ENCODE measurements at places on chromosomes 4 and X.

DNA sequence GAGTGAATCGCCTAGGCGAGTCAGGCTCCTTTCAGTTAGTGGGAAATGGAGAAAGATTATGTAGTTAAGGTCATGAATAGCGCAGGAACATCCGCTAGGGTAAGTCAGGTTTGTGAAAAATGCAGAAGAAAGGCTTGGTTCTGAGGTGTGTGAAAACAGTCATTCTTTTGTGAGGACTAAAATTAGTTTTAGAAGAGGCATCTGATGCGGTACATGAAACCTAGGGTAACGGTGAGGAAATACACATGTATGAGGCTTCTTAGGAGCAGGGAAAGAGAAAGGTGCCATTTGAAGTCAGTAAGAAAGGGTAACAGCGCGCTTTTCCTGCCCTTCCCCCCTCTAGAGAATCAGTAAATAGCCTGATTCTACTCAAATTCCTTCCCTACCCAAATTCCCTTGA lies 570 bp upstream of the RNF128 start:
- no peak for DNase-seq
- H3K36me3 ChIP-seq = no peaks in the 10 kb centered on the region
- H3K4me1 ChIP-seq = no peaks in the 10 kb centered on the region
- peak overlapping the region; percentile 86 for H3K27ac ChIP-seq
- no peaks in the 10 kb centered on the region for H3K27me3 ChIP-seq

GRCh38 chr4:24655971-24656370 lies 71.6 kb upstream of the DHX15 start:
- peaks cover 4% of the 10 kb centered on the region for H3K4me1 ChIP-seq
- H3K27ac ChIP-seq = no peak overlapping the region
- no peaks in the 10 kb centered on the region for H3K36me3 ChIP-seq

GRCh38 chr4:14110407-14110806 lies 482.9 kb upstream of the BOD1L1 start:
- no peak overlapping the region for H3K4me3 ChIP-seq
- H3K27ac ChIP-seq = no peak overlapping the region
- no peaks in the 10 kb centered on the region for H3K4me1 ChIP-seq
- DNase-seq = no peak
- H3K27me3 ChIP-seq = no peaks in the 10 kb centered on the region

DNA sequence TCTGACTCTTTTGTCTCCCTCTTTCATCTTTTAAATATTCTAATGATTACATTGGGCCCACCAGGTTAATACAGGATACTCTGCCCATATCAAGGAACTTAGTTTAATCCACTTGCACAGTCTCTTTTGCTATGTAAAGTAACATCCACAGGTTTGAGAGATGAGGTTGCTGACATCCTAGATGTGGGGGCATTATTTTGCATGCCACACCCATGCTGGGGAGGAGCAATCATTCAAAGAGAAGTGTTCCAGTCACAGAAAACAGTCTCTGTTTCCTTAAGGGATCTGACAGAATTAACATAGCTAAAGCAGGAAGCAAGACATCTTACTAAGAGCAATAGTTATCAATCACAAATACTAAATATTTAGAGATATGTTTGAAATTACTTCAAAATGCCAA lies 11.5 kb upstream of the TRAM1L1 start:
- no peaks in the 10 kb centered on the region for H3K27me3 ChIP-seq
- no peak overlapping the region for H3K27ac ChIP-seq

DNA sequence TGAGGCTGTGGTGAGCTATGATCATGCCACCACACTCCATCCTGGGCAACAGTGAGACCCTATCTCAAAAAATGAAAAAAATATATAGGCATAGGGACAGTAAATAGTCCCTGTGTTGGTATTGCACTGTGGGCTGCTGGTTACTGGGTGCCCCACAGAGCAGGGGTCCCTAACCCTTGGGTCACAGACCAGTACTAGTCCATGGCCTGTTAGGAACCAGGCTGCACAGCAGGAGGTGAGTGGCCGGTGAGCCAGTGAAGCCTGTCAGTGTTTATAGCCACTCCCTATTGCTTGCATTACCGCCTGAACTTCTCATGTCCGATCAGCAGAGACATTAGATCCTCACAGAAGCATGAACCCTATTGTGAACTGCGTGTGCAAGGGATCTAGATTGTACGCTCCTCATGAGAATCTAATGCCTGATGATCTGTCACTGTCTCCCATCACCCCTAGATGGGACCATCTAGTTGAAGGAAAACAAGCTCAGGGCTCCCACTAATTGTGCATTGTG lies 106.5 kb downstream of the TNIP2 start:
- H3K4me1 ChIP-seq = no peaks in the 10 kb centered on the region
- DNase-seq = no peak
- no peak overlapping the region for H3K27ac ChIP-seq
- peaks cover 19% of the 10 kb centered on the region for H3K36me3 ChIP-seq

Data from liver (tissue), 10 donors.